Bronchial epithelial cell (primary cell): ENCODE measurements at places on chromosomes 2 and 18.

- no peak for DNase-seq
These were observed 356.7 kb downstream of the NYAP2 start for GRCh38 chr2:225756198-225756597.

DNA sequence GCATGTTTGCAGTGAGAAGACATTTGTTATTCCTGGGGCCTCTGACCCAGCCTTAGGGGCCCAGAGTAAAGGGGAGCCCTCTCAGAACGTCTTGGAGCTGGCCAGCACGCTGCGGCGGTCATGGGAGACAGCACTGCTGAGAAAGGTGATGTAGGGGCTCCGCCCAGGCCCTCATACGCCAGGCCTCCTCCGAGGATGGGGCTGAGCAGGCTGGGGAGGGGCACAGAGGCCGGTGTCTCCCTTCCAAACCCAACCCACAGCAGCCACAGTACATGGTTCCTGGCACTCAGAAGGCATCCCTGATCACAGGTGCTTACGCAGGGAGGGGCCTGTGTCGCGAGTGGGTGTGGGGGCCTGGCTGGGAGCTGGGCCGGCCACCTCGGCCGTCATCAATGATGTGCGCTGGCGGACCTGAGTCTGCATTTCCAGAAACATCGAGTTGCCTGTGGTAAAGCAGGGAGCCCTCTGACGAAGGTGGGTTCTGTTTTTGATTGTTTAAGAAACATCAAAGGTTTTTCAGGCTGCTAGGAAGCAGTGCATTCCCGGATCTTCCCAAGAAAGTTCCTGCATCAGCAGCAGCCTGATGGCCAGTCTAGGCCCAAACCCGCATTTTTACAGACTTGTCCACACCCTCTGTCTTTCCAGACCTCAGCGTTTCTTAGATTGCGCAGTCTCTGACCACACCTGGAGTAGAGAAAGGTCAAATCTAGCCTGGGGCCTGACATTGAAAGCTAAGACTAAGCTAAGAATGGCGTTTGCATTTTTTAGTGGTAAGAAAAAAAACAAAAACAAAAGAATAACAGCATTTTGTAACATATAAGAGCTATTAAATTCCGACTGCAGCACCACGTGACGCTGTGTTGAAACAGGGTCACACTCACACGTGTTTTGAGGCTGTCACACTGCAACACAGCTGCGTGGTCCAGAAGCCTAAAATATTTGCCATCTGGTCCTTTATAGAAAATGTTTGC, 51.2 kb upstream of the PXDN start:
- no peak for DNase-seq

GRCh38 chr2:127397568-127398238, 9.9 kb upstream of the MAP3K2 start:
- DNase-seq = no peak

- DNase-seq = no peak
These were observed 93.8 kb upstream of the RNU4ATAC start for GRCh38 chr2:121436918-121437317.

DNA sequence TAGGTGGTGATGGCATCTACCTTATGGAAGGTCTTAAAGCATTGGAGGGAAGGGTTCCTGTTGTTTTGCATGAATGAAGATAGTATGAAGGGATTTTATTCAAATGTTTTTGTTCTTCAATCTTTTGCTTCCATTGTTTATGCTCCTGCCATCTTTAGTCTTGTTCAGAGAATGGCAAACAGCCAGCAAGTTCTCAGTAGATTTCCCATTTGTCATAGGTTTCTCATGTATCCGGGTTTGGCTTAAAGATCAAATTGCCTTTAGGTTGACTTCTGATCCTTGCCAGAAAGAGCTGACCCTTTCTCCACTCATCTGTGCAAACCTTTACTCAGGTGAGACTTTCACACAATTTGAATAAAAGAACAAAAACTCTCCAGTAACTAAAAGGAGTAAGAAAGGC, 44.2 kb upstream of the STAT4 start:
- peak; percentile 81 for DNase-seq
